Chondrocyte (in vitro differentiated cells): ENCODE measurements at places on chromosomes 4 and X.

DNA sequence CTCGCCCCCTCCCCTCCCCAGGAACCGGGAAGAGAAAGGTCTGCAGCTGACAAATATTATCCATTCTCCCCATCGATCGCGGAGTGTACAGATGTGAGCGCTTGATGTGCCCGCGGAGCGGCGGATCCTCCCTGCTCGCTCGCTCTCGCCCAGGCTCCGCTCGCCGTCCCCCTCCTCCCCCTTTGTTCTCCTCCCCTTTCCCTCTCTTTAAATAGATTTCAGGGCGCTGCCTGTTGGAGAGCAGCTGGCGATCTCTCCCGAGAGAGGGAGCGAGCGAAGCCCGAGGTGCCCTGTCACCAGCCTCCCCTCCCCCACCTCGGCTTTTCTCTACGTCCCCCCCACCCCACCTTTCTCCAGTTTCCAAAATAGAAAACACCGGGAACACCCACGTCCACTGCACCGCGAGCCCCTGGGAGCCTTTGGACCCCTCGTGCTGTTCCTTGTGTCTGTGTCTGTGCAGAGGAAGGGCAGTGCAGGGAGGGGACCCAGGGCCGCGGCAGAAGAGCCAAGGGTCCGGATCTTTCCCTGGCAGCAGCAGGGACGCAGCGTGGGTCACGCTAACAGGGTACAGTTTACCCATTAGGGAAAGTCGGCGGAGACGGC is 56.6 kb upstream of the BCOR start:
- peak overlapping the region; percentile 69 for H3K4me3 ChIP-seq
- H3K27me3 ChIP-seq = no peaks in the 10 kb centered on the region
- no peaks in the 10 kb centered on the region for H3K36me3 ChIP-seq
- DNase-seq = peak; percentile 94
- peaks cover 12% of the 10 kb centered on the region for H3K4me1 ChIP-seq

GRCh38 chr4:72313121-72313520 is 255.9 kb downstream of the ADAMTS3 start:
- no peaks in the 10 kb centered on the region for H3K36me3 ChIP-seq
- DNase-seq = no peak
- no peak overlapping the region for H3K4me3 ChIP-seq
- peaks cover 32% of the 10 kb centered on the region for H3K4me1 ChIP-seq
- H3K27me3 ChIP-seq = no peaks in the 10 kb centered on the region

DNA sequence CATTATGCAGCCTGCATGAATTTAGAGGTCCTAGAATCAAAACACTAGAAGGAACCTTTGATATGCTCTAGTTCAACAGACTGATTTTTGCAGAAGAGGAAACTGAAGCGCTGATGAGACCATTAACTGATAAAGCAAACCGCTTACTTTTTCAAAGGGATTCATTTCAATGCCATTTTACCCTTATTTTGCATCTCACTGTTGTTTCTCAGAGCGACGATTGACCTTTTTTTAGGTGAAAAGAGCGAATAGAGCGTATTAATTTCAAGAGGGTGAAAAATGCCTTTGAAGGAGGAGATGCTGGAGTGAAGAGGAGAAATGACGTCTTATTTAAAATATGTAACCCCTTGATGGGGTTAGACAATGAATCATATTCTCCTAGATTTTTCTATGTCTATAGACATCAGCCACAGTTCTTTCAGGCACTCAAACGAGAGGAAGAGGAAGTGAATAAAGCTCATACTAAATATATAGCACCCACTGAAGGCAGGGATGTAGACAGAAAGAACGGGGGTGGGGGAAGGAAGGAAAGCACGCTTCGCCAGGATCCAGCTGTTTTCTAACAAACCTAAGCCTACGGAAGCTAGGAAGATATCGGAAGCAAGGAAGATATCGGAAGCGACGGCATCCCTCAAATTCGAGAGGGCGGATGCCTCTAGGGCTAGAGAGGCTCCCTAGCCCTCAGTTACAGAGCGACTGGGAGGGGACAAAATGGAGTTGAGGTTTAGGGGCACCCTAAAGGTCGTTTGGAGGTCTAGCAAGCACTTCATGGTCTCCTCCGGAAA is 848 bp downstream of the ACSL4 start:
- H3K36me3 ChIP-seq = peaks cover 5% of the 10 kb centered on the region
- peak overlapping the region; percentile 92 for H3K27ac ChIP-seq
- H3K27me3 ChIP-seq = no peaks in the 10 kb centered on the region

DNA sequence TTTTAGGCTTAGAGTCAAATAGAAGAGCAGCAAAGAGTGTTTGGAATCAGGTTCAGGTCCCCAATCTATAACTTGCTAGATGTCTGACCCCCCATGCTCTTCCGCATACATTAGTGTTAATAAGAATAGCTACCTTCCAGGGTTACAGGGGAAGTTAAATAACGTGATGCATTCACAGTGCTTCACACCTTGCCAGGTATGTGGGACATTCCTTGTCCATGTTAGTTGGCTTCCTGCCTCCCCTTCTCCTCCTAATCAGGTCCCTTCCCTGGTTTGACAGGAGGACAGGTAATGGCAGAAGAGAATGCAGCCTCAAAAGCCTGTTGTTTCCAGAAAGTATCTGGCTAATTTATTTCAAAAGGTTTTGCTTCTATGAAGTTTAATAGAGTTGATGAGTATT is 248.7 kb downstream of the MID1IP1 start:
- no peak for DNase-seq
- H3K4me1 ChIP-seq = no peaks in the 10 kb centered on the region
- peaks cover 19% of the 10 kb centered on the region for H3K27me3 ChIP-seq
- H3K27ac ChIP-seq = no peak overlapping the region
- no peaks in the 10 kb centered on the region for H3K36me3 ChIP-seq

- H3K4me3 ChIP-seq = no peak overlapping the region
- DNase-seq = no peak
- H3K27me3 ChIP-seq = peaks cover 6% of the 10 kb centered on the region
- peak overlapping the region; percentile 81 for H3K27ac ChIP-seq
- peaks cover 20% of the 10 kb centered on the region for H3K4me1 ChIP-seq
These were observed 2.6 kb downstream of the GIMD1 start for GRCh38 chr4:106366026-106366425.

DNA sequence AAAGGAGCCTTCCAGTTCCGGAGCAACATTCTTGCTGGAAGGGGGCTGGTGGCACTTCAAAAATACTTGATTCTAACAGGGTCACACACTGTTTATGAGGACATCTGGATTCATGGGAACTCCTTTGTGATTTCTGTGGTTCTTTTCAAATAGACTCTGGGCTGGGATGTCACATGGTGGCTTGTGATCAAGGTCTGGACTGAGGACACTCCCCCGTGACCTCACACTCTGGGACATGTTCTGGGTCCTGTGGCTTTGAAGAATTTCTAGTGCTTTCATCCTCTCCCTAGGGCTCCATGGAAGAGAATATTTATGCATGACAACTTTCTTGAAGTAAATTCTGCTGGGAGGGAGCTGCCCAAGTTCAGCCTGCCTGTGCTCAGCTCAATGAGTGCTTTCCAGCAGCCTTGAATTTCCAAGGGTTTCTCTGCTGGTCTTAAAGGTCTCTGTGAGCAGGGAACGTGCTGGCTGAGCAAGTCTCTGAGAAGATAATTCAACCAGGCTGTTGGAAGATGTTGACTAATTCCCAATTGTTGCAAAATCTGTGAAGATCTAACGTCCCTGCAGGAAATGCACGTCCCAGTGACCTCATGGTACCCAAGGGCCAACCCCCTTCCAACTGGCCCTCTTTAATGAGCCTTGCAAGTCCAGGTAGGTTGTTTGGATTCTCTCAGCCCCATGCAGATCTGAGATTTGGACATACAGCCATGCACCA is 36.3 kb downstream of the GPR143 start:
- no peaks in the 10 kb centered on the region for H3K36me3 ChIP-seq
- no peak for DNase-seq
- H3K4me3 ChIP-seq = no peak overlapping the region
- peaks cover 13% of the 10 kb centered on the region for H3K4me1 ChIP-seq
- H3K27ac ChIP-seq = no peak overlapping the region

DNA sequence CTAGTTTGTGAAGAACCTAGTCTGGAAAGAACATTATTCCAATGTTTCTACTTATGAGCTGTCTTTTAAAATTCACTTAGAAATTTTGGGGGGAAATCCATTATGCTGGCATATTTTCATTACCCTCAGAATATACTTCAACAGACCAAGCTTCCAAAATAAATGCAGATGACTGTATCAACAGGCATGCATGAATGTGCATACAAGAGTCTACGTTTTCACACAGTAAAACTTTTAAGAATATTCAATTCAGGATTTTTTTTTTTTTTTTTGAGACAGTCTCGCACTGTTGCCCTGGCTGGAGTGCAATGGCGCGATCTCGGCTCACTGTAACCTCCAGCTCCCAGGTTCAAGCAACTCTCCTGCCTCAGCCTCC is 49.7 kb downstream of the ABCG2 start:
- H3K4me1 ChIP-seq = peaks cover 28% of the 10 kb centered on the region
- no peak overlapping the region for H3K27ac ChIP-seq
- no peak overlapping the region for H3K4me3 ChIP-seq
- H3K36me3 ChIP-seq = no peaks in the 10 kb centered on the region

- no peaks in the 10 kb centered on the region for H3K4me1 ChIP-seq
- H3K27me3 ChIP-seq = no peaks in the 10 kb centered on the region
- no peak for DNase-seq
- H3K27ac ChIP-seq = no peak overlapping the region
These were observed 29.7 kb downstream of the TMEM164 start for GRCh38 chrX:110032534-110033147.

DNA sequence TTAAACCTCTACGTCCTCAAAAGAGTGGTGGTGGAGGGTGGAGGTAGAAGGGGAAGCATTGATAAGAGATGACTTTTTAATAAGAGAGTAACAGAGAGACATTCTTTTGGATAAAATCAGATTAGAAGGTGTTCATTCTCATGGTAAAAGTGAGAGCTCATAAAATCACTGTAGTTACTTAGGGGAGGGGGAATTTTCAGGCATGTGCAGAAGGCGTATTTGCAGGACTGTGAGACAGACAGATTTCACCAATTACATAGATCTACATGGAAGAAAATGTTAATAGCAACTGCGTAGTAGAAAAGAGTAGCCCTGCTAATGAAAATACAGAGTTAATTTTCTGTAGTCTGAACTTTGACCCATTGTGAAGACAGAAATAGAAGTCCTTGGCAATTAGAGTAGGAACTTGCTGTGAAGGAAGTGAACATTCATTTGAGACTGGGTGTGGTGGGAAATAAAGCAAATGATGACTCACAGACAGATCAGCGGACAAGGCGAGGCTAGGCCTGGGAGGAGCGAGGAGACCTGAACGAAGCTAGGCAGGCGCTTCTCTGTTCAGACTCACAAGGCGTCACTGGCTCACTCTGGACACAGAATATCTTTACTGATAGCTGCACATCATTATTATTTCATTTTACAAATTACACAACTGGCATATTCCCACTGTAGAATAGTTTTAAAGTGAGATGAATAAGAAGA is 57.2 kb upstream of the FAM9C start:
- H3K27ac ChIP-seq = peak overlapping the region; percentile 87
- no peaks in the 10 kb centered on the region for H3K27me3 ChIP-seq
- H3K4me3 ChIP-seq = no peak overlapping the region
- H3K4me1 ChIP-seq = peaks cover 55% of the 10 kb centered on the region
- H3K36me3 ChIP-seq = no peaks in the 10 kb centered on the region

DNA sequence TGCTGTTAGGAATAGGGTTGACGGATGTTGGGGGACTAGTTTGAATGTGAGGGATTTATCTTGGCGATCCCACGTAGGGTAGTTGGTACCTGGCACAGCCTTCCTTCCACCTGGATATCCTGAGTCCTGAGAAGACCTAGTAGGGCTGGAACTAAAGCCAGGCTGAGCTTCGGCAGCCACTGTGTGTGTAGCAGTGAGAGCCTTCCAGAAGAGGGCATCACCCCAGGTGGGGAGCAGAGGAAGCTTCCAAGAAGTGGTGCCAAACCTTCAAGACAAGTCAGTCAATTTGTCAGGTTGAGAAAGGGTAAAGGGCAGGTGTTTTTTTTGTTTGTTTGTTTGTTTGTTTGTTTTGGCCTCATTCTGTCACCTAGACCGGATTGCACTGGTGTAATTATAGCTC is 1.2 kb upstream of the FGFBP2 start:
- H3K36me3 ChIP-seq = peaks cover 6% of the 10 kb centered on the region
- DNase-seq = no peak
- peaks cover 19% of the 10 kb centered on the region for H3K27me3 ChIP-seq
- H3K4me1 ChIP-seq = peaks cover 8% of the 10 kb centered on the region

DNA sequence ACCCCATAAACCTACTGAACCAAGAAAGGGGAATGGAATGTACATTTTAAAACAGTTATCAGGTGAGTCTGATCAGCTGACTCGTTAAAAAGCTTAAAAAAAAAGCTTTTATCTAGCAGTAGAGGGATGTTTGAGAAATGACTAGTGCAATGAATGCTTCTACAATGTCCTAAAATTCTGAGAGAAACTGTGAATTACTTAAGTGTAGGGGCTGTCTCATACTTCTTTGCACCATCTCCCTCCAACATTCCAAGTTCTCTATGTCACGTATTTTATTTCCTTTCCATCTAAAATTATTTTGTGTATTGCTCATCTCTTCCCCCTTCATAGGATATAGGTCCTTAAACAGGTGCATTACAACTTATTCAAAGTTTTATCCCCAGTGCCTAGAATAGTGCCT is 11.9 kb upstream of the AREG start:
- DNase-seq = no peak
- no peak overlapping the region for H3K27ac ChIP-seq
- H3K36me3 ChIP-seq = no peaks in the 10 kb centered on the region
- no peaks in the 10 kb centered on the region for H3K4me1 ChIP-seq
- H3K4me3 ChIP-seq = no peak overlapping the region

GRCh38 chrX:85922821-85923220 is 124.5 kb downstream of the CHM start:
- H3K4me3 ChIP-seq = no peak overlapping the region
- DNase-seq = no peak
- no peaks in the 10 kb centered on the region for H3K36me3 ChIP-seq
- H3K27ac ChIP-seq = no peak overlapping the region
- H3K27me3 ChIP-seq = no peaks in the 10 kb centered on the region

DNA sequence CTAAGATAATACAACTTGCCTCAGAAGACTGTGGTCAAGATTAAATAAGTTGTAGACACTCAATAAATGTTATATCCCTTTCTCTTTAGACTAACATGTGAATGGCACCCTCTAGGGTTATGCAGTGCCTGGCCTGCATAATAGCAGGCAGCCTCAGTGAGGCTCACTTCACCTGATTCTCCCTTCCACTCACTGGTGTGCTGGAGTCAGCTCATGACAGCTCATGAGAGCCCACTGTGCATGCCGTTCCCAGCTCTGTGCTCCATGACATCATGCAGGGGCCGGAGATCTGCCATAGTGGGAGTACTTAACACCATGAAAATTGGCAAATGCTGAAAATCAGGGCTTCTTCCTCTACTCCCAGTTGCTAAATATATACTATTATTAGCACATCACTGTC is 64.5 kb downstream of the TEC start:
- no peaks in the 10 kb centered on the region for H3K4me1 ChIP-seq
- DNase-seq = no peak
- no peak overlapping the region for H3K4me3 ChIP-seq
- peaks cover 33% of the 10 kb centered on the region for H3K27me3 ChIP-seq
- H3K27ac ChIP-seq = no peak overlapping the region
